ENCODE measurements at places on chromosomes 7 and 10.

DNA sequence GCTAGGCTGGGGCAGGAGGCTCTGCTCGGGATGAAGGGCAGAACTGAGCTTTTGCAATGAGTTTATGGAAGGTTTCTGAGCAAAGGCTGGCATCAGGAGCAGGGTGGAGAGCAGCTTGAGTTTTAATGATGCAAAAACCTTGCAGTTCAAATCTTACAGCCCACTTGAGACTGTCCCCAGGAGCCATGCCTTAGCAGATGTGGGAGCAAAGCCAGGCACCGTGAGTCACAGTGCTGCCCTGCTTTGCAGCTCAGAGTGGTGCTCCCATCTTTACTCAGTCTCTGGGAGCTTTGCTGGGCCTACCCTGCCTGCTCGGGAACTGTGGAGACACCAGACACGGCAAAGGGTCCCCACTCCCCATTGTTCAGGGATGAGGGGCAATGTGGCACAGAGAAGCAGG lies 122.4 kb upstream of the NPS start:
- no peak for DNase-seq

- no peak for DNase-seq
Observed at GRCh38 chr7:108164342-108164741, 34.2 kb upstream of the LAMB4 start.

DNA sequence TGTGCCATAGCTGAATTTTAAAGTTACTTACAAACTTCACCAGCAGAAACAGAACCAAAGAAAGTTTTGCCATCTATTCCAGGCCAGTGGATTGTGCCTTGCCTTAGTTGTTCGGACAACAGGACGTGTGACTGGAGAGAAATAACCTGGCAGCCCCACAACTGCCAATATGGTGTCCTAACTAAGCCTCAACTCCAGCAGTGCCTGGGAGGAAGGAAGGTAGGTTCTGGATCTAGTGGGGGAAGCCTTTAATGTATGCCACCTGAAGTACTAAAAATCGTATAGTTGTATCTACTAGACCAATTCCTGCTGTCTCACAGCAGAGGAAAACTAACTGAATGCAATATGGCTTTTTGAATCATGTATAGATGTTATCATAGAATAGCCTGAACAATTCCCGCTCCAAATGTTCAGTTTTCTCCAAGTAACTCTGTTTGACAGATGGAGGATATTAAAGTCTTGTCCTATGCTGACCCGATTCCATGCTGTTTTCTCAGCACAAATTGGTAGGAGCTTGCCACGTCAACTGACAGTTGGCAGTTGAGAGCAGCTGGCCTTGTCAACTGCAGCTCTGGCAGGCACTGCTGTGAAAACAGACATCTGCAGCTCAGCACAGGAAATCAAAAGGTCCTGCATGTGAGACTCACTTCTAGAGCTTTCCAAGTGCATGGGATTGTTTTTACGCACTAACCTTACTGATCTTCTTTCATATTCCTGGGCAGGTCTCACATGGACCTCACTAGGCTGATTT lies 84.5 kb upstream of the WNT16 start:
- no peak for DNase-seq

DNA sequence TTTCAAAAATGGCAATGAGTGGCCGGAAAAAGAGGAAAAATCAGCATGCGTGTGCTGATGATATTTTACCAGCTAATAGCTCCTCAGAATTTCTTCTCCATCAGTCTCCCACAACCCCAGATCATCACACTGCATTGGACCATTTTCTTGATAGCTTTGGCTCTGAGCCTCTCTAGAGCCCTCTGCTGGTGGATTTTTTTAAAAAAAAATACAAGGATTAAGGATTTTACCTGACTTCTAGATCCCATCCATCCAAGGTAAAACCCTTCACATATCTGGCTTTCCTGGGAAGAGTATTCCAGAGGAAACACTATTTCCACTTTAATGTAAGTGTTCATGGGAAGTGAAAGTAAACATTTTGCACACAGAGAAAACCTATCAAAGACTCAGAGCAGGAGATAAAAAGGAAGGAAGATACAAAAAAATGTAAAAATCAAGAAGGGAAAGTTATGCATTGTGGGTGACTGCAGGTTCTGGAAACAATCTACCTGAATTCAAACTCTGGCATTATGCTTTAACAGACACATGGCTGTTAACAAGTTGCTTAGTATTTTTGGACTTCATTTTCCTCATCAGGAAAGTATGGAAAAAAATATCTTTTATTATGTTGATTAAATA lies 380.9 kb downstream of the LRRTM3 start:
- DNase-seq: no peak

GRCh38 chr7:107957436-107957835 lies 45.5 kb downstream of the LAMB1 start:
- DNase-seq: no peak

DNA sequence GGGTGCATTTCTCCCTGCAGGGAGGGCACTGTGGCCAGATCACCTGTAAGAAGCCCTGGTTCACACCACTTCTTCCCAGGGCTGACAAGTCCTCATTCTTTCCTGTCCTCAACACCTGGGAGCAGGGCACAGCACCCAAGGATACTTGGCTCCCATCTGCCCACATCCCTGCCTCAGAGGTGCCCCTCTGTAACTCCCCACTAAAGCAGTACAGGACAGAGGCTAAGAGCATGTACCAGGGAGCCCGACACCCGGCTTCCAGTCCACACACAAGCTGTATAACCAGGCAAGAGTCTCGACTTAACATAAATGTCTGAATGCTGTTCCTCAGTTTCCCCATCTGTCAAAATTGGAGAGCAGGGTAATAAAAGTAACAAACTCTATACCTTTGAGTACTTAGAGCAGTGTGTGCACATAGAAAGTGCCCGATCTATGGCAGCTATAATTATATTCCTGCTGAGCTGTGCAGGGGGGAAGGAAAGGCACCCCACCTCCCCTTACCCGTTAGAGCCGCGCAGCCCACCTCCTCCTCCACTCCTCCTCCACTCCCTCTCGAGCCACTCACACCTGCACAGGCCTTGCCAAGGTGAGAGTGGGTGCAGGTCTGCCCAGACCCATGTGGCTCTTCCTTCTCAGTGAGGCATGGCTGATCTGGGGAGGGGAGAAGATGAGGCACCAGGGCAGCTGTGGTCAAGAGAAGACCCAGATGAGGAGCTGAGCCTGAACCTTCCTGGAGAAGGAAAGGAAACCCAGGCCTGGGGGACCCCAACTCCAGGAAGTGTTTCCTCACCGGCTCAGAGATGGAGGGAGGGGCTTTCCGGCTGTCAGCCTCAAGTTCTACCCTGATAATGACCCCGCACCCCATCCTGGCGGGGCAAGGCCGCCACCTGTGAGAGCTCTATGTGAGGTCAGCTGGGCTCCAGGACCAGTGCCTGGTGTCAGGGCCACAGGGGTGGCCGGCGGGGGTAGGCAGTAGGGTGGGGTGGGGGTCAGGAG lies 22.6 kb downstream of the PODXL start:
- no peak for DNase-seq

DNA sequence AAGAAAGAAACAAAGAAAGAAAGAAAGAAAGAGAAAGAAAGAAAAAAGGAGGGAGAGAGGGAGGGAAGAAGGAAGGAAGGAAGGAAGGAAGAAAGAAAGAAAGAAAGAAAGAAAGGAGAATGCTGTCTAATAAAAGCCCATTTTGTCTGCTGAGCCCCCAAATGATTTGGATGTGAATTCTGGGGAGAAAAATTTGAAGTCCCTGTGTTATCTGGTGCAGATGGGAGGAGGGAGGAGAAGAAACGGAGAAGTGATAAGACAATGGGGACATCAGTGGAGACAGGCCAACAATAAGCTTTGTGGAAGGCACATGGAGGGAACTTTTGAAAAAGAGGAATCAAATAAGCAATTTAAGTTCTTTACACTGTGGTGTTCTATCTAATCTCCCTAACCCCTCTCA lies 24.6 kb upstream of the TMEM273 start:
- DNase-seq: no peak

GRCh38 chr7:66748791-66749190 lies 8.3 kb downstream of the RABGEF1 start:
- no peak for DNase-seq

DNA sequence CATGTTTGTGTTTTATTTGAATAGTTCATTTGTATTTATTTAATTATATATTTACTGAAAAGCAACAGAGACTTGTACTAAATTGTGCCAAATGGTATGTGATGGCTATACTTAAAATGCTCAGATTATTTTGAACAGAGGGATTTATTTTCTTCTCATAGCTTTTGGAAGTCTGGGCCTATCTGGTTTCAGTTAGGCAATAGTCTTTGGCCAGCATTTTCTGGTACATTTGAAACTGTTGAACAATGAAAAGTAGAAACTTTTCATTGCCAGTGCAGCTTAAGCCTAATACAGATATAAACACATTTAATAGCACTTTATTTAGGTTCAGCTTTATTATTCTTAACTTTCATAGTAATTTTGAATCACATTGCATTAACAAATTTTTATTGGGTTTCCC lies 188.0 kb downstream of the TAX1BP1 start:
- DNase-seq: no peak

- no peak for DNase-seq
Observed at GRCh38 chr10:48996-49395, at the start of gene TUBB8. TUBB8 (minus strand) TSS chr10:49296; CDS start chr10:49238, 58 bp downstream.

DNA sequence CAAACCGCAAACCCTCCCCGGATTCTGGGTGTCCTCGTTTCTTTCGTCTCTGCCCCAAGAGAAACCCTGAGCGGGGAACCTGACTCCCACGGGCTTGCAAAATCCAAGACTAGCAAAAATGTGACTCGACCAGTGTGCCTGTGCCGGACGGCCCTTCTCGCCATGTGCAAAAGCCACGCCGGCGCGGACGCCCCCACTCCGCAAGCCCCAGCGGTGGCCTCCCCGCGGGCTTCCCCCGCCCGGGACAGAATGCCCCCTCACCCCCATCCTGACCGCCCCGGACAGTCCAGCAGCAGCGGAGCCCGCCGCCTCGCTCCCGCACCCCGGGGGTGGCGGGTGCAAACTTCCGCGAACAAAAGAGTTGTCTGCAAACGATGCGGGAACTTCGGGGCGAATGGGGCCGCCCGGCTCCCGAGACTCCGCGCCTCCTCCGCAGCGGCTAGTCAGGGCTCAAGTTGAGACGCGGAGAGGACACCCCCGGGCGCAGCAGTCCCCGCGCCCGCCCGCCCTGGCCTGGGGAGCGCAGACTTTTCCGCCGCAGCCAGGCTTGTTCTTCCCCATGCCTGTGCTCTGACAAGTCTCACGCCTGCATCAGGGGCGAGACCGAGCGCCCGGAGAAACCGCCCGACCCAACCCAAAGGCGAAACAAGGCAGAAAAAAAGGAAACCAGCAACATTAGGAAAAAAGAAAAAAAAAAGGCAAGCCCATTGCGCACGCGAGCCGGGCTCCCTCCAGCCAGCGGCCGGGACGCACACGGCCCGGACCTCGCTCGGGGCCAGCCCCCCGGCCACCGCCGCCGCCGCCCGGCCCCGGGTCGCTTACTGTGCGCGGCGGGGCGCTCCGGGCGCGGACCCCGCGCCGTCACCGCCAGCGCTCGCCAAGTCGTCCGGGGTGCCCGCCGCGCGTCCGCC lies 732 bp downstream of the FAM53B start:
- DNase-seq: no peak

DNA sequence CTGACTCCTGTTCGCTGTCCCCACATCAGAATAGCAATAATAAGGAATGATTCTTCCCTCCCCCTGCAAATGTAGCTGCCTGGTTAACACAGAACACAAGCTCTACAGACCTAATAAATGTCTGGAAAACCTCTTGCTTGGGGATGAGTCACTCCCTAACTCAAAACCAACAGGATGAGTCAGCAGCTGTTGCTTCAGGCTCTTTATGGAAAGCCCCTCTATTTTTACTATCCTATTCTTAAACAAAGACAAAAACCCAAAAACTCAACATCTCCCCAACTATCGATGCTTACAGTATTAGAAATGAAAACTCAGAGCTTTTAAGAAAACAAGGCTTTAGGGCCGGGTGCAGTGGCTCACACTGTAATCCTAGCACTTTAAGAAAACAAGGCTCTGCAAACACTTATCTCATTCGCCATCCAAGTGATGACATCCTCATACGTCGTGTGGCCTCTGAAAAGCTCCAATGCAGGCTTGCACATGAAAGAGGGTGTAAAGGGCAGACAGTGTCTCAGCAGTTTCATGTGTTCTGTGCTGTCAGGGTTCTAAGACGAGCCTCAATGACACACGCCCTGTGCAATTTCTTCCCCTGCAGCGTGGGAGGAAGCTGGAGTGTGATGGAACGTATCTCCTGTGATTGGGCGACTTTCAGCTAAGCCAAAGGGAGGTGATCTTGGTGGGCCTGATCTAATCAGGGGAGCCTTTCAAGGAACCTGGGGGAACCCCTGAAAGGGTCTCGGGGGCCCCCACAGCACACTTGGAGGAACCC lies 70.1 kb downstream of the AMZ1 start:
- peak; percentile 99 for DNase-seq

DNA sequence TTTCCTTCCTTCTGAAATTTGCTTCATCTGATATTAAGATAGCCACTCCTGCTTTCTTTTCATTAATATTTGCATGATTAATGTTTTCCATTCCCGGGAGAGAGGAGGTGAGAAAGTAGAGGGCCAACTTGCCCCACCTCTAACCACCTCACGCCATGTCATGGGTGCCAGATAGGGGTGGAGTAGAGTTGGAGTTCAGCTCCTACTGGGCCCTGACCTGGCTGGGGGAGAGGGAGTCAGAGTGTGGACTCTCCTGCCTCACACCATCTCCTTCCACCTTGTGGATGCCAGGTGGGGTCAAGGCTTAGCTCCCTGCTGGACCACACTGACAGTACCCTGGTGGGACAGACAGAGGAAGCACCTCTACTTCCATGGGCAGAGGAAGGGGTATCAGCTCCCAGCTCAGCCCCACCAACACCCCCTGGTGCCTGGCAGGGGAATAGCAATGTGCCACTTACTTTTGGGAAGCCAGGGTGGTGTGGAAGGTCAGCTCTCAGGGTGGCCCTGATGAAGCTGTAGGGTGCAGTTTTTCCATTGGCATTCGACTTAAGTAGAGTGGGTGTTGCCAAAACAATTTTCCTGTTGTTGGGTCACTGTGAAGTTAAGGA lies 28.0 kb downstream of the CHST12 start:
- DNase-seq: no peak

GRCh38 chr7:108203537-108203936 lies 73.4 kb upstream of the LAMB4 start:
- DNase-seq: no peak

- no peak for DNase-seq
Observed at GRCh38 chr10:114278884-114279191, 39.8 kb downstream of the VWA2 start.

DNA sequence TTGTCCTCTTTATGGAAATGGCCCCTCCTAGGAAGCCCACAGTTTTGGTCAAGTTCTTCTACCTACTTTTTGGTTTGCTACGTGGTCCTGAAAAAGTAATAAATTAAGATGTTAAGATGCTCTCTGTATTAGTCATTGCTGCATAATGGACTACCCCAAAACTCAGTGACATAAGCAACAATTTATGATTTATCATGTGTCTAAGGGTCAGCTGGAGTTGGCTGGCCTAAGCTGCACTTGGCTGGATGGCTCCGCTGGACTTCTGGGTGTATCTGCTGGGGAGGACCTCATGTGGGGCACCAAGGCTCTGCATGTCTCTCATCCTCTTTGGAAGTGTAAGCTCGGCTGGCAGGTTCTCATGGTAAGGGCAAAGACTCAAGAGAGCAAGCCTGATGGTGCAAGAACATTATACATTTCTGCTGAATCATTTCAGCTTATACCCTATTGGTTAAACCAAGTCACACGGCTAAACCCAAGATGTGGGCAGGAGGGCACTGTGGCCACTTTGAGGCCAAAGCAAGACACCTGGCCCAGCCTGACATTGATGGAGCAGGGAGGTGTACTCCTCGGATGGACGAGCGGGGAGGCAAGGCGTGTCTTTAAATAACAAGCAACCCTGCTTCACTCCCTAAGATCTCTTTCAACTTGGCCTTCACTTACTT lies 47.7 kb downstream of the TBXAS1 start:
- no peak for DNase-seq

- DNase-seq: no peak
Observed at GRCh38 chr10:29689001-29689400, 54.2 kb upstream of the SVIL start.
